Heart left ventricle (tissue), 16 donors: ENCODE measurements at places on chromosomes 2 and 18. TPM values are rescaled to one million over a fixed set of nuclear protein-coding genes. Genes with fewer than 3 reads are reported as not detected.

The CD302 gene
- 16.8 TPM for total RNA-seq

The GALNT14 gene
- total RNA-seq: 0.65 TPM

The RBM43 gene
- 0.89 TPM for total RNA-seq

The TMEM17 gene
- 2.3 TPM for total RNA-seq

The PTPRN gene
- not detected for total RNA-seq

The CRYGC gene
- not detected for total RNA-seq

The TMEM37 gene
- 24.6 TPM for total RNA-seq

The ST6GAL2 gene
- total RNA-seq: 0.75 TPM

The GPAT2 gene
- 10.2 TPM for total RNA-seq

The C1GALT1C1L gene
- total RNA-seq: 0.96 TPM

The AKAIN1 gene
- not detected for total RNA-seq

The MRPL53 gene
- total RNA-seq: 160 TPM

The PXDN gene
- 18.7 TPM for total RNA-seq

The UGT1A8 gene
- total RNA-seq: not detected

The MYCN gene
- total RNA-seq: 0.37 TPM

The SLC4A5 gene
- 1.6 TPM for total RNA-seq

The NT5C1B gene
- not detected for total RNA-seq

The TMEM247 gene
- total RNA-seq: not detected

The KCNJ3 gene
- total RNA-seq: 0.40 TPM

The ILKAP gene
- total RNA-seq: 12.4 TPM

The CASP10 gene
- total RNA-seq: 10.2 TPM

The RRM2 gene
- total RNA-seq: 0.79 TPM

- DNase-seq: no peak
Observed at GRCh38 chr2:70011335-70011734, 49.9 kb upstream of the ASPRV1 start.

GRCh38 chr2:205913668-205914067 is 172.3 kb downstream of the INO80D start:
- DNase-seq: no peak

GRCh38 chr2:151150331-151151320 is 111.0 kb downstream of the RBM43 start:
- DNase-seq: no peak

DNA sequence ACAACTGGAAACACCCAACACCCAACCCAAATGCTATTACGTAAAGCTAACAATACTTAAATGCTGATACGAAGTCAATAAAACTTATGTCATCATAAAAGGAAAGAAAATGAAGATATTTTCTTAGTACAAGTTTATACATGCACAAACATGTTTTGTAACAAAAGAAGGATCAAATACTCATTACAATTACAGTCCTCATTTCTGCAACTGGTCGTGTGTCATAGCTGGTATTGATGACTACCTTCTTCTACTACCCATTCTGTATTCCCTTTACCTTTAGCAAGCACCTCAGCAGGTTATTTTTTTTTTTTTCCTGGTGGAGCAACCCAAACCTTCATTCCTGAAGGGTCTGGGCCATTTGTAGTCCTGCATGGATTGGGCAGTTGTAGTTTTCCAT is 1298.5 kb downstream of the SUCLG1 start:
- DNase-seq: no peak

GRCh38 chr2:235129850-235130249 is 178.0 kb downstream of the SH3BP4 start:
- DNase-seq: no peak

GRCh38 chr18:37484983-37485834 is 80.4 kb downstream of the CELF4 start:
- DNase-seq: no peak

GRCh38 chr2:2719015-2719414 is 387.9 kb upstream of the MYT1L start:
- no peak for DNase-seq

DNA sequence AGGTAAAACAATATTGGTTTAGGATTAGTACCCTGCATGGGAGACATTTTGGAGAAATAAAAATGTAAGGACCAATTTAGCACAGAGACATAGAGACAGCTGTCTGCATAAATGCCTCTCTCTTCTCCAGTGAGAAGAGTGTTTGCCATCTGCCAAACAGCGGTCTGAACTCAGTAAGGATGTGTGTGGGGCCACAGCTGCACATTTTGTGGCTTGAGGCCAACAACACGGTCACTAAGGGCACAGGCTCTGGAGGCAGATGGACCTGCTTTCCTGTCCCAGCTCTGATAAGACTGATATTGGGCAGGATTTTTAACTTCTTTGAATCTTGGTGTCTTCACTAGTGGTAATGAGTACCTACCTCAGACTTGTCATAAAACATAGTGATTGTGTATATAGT is 10.2 kb downstream of the ZBTB14 start:
- DNase-seq: no peak

DNA sequence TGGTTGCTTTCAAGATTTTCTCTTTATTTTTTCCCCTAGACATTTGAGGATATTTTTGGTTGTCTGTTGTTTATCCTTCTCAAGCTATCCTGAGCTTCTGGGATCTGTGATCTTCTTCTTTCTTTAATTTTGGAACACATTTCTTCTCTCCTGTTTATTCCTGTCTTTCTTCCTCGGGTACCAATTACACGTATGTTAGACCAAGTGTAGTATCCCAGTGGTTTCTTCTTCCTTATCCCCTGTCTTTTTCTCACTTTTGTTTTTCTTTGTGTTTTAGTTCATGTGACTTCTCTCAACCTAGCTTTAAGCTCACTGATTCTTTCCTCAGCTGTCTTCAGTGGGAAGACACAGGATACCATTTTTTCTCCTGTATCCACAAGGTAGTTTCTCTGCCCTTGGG is 120.0 kb downstream of the GALR1 start:
- DNase-seq: no peak

DNA sequence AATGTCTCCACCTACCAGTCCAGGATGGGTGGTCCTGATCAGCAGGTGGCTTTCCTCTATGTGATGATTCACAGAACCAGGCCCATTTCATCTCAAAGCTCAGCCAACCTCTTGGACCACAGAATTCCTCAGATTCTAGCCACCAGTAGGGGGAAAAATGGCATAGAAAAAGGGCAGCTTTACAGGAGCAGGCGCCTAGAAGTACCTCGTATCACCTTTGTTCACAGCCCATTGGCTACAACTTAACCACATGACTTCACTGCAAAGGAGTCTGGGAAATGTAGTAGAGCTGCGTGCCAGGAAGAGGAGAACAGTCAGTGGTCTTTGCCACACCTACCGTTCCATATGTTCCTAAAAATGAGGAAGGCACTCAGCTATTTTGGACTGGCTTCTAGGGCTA is 62.8 kb upstream of the DTNA start:
- DNase-seq: no peak

DNA sequence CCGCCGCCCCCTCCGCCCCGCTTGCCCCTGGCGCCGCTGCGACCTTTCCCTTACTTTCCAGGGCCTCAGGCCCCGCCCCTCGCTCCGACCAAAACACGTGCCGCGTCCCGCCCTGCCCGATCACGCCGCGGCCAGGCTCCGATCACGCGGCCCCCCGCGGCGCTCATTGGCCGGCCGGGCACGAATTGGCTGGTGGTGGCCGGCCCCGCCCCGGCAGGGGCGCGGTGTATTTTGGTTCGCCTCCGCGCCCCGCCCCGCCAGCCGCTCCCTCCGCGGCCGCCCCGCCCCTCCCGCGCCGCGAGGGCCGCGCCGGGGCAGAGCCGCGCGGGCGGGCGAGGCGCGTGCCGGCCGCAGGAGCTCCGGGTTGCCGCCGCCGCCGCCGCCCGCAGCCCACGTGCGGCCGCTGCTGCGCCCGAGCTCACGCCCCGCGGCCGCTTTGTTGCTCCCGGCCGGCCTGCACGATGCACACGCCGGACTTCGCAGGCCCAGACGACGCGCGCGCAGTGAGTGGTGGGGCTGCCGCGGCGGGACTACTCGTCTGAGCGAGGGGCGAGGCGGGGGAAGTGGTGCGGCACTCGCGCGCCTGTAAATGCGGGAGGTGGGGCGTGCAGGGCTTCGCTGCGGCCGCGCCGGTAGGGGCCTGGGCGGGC is at the start of gene KLF11:
TSS of gene KLF11 (plus strand) at position 295 of the 650 bp plus-strand sequence. CDS start at position 462, 167 bp downstream.
- peak; percentile 98 for DNase-seq

GRCh38 chr2:148876595-148877402 is 1.8 kb downstream of the KIF5C start:
- DNase-seq: no peak

GRCh38 chr2:101199251-101199791 is 48.1 kb upstream of the TBC1D8 start:
- no peak for DNase-seq

GRCh38 chr18:78974115-78974761 is 5.4 kb upstream of the SALL3 start:
- DNase-seq: no peak

DNA sequence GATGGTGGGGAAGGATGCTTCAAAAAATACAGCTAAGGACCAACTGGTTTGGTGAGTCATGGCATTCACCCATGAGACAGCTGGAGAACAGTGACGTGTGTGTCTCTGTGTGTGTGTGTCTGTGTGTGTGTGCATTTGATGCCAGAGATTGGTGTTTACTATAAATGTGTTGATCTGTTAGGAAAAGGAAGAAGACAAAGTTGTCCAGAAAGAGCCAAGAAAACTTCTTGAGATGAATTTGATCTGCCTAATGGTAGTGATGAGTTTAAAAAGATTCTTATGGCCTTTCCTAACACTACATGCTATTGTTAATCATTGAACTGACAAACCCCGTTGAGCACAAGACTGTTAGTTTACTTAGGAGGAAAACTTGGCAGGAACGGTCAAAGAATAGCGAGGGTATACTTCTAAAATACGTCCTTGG is 36.4 kb upstream of the IL1R1 start:
- DNase-seq: no peak
